ENCODE measurements at places on chromosomes 11 and 22.

DNA sequence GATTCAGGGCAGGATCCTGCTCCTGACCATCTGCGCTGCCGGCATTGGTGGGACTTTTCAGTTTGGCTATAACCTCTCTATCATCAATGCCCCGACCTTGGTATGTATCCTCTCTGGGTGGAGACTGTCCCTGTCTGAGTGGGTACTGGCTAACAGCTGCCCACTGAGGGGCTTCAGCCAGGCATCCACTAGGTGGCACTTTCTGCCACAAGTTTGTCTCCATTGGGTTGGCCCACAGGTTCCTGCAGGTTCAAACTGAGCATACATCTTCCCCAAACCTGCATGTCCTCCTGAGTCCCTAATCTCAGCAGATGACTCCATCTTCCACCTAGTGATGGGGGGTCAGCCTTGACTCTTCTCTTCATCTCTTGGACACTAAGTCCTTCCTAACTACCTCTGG, 4.4 kb downstream of the SLC2A11 start:
- peak; percentile 32 for DNase-seq

DNA sequence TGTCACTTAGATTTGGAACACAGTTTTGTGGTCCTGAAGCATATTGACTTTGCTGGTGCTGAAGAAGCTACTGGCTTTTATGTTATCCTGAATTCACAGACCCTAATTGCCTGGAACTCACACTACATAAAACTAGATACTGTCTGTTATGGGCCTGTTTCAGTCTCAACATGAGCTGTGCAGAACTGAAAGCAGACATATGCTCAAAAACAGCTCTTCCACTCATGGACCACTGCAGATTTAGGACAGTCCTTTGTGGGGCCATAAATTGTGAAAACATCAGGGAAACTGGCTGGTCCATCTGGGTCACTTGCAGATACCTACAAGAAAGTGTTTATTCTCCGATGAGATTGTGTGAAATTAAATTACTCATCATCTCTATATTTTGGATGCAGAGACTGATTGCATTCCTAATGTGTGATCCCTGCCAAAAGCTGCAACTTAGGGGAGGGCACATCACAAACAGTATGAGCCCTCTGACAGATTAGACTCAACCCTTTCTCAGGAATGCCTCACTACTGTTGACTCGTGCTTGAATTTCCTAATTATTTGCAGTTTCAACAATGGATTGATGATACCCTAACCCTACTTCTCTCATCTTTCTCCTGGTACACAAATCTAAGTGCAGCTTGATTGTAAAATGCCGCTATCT, 10.2 kb upstream of the CLNS1A start:
- DNase-seq, result no peak

- DNase-seq, result no peak
Observed at GRCh38 chr22:38788021-38788816, 5.7 kb downstream of the DNAL4 start.

GRCh38 chr22:27420817-27421361, 380.7 kb downstream of the MN1 start:
- DNase-seq, result no peak

DNA sequence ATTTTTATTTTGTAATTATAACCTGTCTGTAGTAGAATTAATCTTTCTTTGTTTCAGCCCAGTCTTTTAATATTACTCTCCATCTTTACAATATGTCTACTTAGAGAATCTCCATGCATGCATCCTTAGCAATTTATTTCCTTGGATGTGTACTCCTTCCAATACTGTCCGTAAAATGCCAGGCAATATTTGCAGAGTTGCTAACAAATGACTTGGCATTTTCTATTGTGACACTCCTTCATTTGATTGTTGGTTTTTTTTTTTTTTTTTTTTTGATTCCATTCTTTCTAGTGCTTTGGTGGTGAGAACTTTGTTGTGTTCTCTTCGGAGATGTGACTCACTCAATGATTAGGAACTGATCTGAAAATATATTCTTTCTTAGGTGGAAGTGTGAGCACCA, 220.3 kb downstream of the CNTN5 start:
- no peak for DNase-seq

- no peak for DNase-seq
Observed at GRCh38 chr22:19238900-19239299, 52.6 kb downstream of the CLTCL1 start.

GRCh38 chr11:9377036-9377435, 7.4 kb upstream of the IPO7 start:
- no peak for DNase-seq

DNA sequence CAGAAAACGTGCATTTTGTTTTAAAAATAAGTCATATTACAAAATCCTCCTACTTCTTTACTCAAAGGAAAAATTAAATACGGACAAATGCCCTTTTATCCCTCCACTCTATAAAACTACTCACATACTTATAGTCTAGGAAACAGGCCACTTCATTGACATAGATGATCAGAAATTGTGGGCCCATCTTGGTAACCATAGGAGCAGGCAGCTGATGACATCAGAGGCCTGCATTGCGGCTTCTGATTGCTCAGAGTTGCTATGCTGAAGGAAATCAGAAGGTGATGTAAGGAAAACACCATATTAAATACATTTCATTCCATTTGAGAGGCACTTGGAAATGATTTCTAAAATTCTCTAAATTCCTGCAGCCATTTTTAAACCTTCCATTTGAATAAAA, 27.0 kb downstream of the FAM76B start:
- DNase-seq, result no peak

- DNase-seq, result no peak
Observed at GRCh38 chr11:43948341-43949225, 6.1 kb downstream of the C11orf96 start.

GRCh38 chr11:36073411-36074203, 129.7 kb downstream of the LDLRAD3 start:
- DNase-seq, result no peak

GRCh38 chr11:78802058-78802761, 227.5 kb upstream of the NARS2 start:
- DNase-seq, result no peak

GRCh38 chr11:64916040-64916774, 802 bp downstream of the ATG2A start:
- peak; percentile 40 for DNase-seq

GRCh38 chr11:70747285-70747684, 349.0 kb downstream of the CTTN start:
- no peak for DNase-seq

GRCh38 chr11:76641905-76642304, 28.6 kb downstream of the LRRC32 start:
- no peak for DNase-seq

GRCh38 chr11:15234796-15235195, 120.1 kb downstream of the INSC start:
- no peak for DNase-seq

DNA sequence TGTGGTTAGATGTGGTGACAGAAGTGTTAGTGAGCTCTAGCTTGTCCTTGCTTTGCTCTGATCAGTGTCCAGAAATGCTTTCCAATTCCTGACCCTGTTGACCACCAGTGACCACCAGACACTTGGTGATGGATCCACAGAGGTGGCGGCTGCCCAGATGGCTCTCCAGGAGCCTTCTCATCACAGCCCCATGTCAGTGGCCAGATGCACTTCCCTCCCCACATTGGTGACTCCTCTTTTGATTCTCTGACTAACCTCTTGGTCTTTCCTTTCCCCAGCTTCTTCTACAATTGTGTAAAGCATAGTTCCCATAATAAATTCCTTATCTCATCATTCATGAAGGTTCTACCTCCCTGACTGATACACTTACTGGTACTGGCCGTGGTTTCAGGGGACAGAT, 40.1 kb upstream of the CXCR5 start:
- DNase-seq, result no peak

DNA sequence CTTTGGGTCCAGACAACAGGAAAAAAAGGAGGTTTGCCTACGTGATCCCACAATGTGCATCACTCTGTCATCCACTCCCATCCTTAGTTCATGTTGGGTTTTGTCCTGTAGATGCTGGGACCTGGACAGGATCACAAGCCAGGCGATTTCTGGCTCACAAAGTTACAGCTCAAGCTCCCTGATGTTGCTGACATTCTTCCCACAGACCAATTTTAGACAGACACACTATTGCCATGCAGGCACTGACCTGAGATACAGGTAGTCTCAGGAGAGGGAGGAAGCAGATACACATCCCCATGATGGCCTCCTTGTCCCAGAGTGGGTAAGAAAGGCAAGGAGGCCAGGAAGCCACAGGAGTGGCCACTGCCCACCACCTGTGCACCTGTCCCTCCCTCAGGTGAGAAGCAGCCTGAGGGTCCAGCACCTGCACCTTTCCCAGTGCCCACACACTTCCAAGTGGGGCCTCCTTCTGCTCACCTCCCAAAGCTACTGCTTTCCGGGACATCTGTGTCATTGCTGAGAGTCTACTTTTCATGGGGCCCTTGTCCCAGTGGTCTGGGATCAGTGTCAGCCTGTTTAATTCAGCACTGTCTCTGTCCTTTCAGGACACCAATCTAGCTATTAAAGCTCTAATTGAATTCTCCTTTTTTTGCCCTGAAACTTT, 52.0 kb upstream of the TOP3B start:
- no peak for DNase-seq

DNA sequence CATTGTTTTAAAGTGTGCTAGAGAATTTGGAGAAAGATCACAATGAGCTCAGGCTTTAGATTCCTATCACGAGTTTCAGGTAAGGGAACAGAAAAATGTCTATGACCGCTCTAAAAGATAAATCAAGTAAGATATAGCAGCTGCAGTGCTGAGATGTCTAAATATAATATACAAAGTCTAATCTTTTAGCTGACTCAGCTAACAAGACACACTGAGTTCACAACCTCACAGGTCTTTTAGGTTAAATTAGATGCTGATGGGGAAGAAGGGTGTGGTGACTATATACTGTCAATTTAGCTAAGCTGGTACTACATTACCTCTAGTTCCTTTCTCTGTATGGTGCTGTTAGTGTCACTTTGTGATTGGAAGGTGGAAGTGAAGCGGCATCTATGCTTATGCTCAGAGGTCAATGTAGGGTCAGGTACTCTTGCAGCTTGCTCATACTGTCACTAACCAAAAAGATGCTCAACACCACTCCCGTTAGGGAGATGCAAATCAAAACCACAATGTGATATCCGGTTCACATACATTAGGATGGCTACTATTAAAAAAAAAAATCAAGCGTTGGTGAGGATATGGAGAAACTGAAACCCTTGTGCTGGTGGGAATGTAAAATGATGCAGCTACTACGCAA, 283.5 kb downstream of the SWAP70 start:
- no peak for DNase-seq

DNA sequence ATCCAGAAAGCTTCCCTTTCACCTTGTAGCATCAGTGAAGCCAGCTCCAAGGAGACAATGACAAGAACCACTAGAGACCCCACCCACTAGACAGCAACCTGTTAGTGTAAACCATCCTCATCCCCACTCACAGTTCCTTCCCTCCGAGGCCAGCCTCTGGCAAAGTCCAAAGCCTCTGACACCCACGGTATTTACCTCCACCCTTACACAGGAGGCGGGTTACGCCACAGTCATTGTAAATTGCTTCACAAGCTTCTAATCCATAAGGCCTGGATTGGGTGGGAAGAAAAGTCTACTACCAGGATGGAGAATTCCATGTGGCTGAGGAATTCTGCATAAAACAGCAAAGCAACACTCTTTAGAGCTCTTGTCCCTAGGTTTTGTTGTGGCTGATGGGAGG, 287.4 kb downstream of the BUD13 start:
- DNase-seq, result no peak

GRCh38 chr11:45717526-45717925, 52.1 kb upstream of the CHST1 start:
- DNase-seq, result no peak

GRCh38 chr22:45777046-45777851, 105.6 kb downstream of the ATXN10 start:
- no peak for DNase-seq

GRCh38 chr22:29617922-29618629, 14.6 kb downstream of the NF2 start:
- no peak for DNase-seq

GRCh38 chr11:61345170-61345610, 12.2 kb downstream of the TKFC start:
- DNase-seq, result no peak

All from hematopoietic multipotent progenitor cell treated with erythropoietin and hydrocortisone succinate and interleukin-3 and kit ligand, for 15 days (in vitro differentiated cells).